ENCODE measurements at places on chromosomes 5 and 9. TPM values are rescaled to one million over a fixed set of nuclear protein-coding genes. Genes with fewer than 3 reads are reported as not detected.
A peak's percentile ranks its signal among the peaks of the same experiment; 100 is the strongest.

DNA sequence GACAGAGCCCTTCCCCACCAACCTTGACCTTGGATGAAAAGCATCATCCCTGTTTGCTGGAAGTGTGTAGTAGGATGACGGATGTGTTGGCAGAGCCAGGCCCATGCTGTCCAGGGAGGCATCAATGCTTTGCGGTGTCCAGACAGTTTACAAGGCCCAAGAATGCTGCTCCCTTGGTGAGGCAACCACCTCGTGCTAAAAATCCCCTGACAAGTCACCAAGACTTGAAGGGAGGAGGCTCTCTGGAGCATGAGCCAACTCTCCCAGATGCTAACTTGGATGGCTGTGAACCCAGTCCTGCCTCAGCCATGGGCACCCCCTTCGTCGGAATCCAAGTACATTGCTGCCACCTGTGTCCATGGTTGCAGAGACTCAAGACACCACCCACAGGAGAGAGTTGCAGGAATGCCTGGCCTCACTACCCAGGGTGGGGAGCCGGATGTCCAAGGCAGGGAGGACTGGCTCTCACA lies 9.5 kb upstream of the NKD2 start:
- no peaks in the 10 kb centered on the region for H3K36me3 ChIP-seq
- H3K4me3 ChIP-seq: no peak overlapping the region
- peaks cover 10% of the 10 kb centered on the region for H3K27me3 ChIP-seq
- no peak for DNase-seq
- H3K4me1 ChIP-seq: no peaks in the 10 kb centered on the region

DNA sequence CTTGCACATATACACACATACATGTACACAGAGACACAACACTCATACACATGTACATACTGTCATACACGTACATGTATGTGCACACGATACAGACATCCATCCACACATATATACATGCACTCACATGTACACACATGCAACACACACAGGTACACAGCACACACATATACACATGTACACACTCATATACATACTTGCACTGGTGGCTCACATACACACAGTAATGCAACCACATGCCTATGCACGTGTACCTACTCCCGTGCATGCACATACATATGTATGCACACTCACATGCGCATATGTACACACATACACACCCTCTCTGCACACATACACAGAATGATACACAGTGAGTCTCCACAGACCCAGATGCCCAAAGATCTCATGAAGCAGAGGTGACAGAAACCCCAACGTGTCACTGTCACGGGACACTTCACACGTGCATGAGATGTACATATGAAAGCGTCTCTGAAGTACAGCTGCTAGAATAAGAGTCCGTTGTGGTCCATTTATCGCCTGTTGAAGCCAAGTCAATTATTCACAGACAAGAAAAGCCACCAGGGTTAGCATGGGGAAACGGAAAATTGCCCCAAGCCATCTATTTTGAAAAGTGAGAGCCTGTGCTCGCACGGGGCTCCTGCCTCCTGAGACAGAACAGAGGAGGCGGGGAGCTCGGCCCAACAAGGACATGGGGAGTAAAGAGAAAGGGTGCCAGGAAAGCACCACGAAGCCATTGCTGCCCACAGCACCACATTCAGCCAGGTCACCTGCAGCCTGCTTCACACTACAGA lies 24.9 kb downstream of the LPCAT1 start:
- H3K27ac ChIP-seq: no peak overlapping the region
- H3K36me3 ChIP-seq: peaks cover 15% of the 10 kb centered on the region
- no peaks in the 10 kb centered on the region for H3K4me1 ChIP-seq
- no peaks in the 10 kb centered on the region for H3K27me3 ChIP-seq
- H3K4me3 ChIP-seq: no peak overlapping the region

GRCh38 chr5:75465480-75465879 lies 45.9 kb downstream of the CERT1 start:
- no peak overlapping the region for H3K27ac ChIP-seq
- no peaks in the 10 kb centered on the region for H3K27me3 ChIP-seq
- no peak overlapping the region for H3K4me3 ChIP-seq
- no peaks in the 10 kb centered on the region for H3K36me3 ChIP-seq
- DNase-seq: peak; percentile 17

GRCh38 chr5:1853531-1853930 lies 29.2 kb downstream of the IRX4 start:
- H3K4me3 ChIP-seq: no peak overlapping the region
- no peaks in the 10 kb centered on the region for H3K4me1 ChIP-seq
- no peaks in the 10 kb centered on the region for H3K36me3 ChIP-seq
- no peak overlapping the region for H3K27ac ChIP-seq
- no peak for DNase-seq
- H3K27me3 ChIP-seq: peaks cover 21% of the 10 kb centered on the region

GRCh38 chr5:158010831-158011230 lies 151.9 kb upstream of the CLINT1 start:
- no peaks in the 10 kb centered on the region for H3K36me3 ChIP-seq
- no peak overlapping the region for H3K4me3 ChIP-seq
- no peak for DNase-seq
- no peaks in the 10 kb centered on the region for H3K4me1 ChIP-seq

DNA sequence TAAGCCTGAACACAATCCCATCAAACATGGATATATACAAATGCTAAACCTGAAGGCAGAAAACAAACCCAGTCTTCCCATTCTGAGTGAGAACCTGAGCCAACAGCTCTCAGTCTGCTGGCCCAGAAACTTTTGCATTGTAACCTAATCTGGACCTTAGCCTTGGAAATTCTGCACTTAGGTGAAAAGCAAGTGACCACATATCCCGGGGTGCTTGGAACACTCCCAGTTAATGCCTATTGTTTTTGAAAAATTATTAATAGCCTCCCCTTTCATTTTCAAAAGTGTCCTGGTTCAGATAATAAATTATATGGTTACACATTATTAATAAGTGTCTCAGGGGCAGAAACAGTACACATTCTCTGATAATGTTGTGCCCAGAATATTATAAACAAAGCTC lies 228.3 kb upstream of the TARS1 start:
- no peak overlapping the region for H3K4me3 ChIP-seq
- no peaks in the 10 kb centered on the region for H3K36me3 ChIP-seq
- H3K4me1 ChIP-seq: no peaks in the 10 kb centered on the region
- no peaks in the 10 kb centered on the region for H3K27me3 ChIP-seq
- no peak overlapping the region for H3K27ac ChIP-seq

- H3K27ac ChIP-seq: no peak overlapping the region
- no peaks in the 10 kb centered on the region for H3K27me3 ChIP-seq
- H3K4me3 ChIP-seq: no peak overlapping the region
- no peaks in the 10 kb centered on the region for H3K36me3 ChIP-seq
- DNase-seq: peak; percentile 38
- no peaks in the 10 kb centered on the region for H3K4me1 ChIP-seq
Observed at GRCh38 chr9:15965246-15965745, 412.5 kb downstream of the CCDC171 start.

DNA sequence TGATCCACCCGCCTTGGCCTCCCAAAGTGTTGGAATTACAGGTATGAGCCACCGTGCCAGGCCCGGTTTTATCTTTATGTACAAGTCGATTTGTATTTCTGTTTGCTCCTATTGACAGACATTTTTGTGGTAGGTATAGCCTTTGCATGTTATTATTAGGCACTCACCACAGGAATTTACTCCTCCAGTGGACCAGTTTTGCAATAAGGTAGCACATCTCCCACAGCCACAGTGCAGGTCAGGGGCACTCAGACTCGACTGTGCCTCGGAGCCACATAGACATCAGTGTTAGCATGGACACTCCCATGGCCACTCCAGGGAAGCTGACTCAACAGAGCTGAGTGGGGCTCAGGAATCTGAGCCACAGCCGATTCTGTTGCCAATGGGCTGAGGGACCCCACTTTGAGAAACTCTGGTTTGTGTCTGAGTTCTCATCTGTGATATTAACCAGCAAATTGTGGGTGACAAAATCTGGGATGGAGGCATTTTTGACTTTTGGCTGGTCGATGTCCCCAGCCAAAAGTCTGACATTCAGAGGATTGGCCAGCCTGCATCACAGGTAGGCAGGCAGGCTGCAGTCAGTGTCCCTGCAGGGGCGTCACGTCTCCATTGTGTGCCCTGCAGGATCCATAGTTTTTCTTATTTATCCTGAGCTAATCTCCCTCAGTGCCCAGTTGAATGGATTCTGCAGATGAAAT lies 15.0 kb upstream of the SHB start:
- no peaks in the 10 kb centered on the region for H3K36me3 ChIP-seq
- no peak overlapping the region for H3K27ac ChIP-seq
- H3K4me1 ChIP-seq: no peaks in the 10 kb centered on the region

GRCh38 chr9:61671276-61671973 lies 481.6 kb downstream of the SPATA31A7 start:
- H3K4me1 ChIP-seq: no peaks in the 10 kb centered on the region
- H3K4me3 ChIP-seq: no peak overlapping the region
- DNase-seq: no peak
- no peaks in the 10 kb centered on the region for H3K27me3 ChIP-seq
- H3K27ac ChIP-seq: no peak overlapping the region
- no peaks in the 10 kb centered on the region for H3K36me3 ChIP-seq

DNA sequence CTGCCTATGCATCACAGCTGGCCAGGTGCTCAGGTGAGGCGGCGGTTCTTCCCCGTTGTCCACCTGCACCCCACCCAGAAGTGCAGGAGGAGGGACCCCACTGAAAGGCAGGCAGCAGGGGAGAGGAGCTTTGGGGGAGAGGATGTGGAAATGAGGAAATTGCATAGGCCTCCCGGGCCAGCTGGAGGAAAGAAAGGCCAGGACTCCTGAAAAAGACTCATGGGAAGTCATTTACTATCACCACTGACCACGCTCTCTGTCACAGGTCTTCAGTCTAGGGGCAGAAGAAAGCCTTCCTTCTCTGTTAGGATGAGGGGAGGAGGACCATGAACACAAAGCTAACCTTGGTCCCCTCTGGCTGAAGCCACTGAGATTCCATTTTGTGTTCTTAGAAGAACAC lies 28.1 kb downstream of the KCNMB1 start:
- no peak for DNase-seq
- no peaks in the 10 kb centered on the region for H3K4me1 ChIP-seq
- H3K27me3 ChIP-seq: no peaks in the 10 kb centered on the region
- H3K36me3 ChIP-seq: no peaks in the 10 kb centered on the region
- no peak overlapping the region for H3K4me3 ChIP-seq

DNA sequence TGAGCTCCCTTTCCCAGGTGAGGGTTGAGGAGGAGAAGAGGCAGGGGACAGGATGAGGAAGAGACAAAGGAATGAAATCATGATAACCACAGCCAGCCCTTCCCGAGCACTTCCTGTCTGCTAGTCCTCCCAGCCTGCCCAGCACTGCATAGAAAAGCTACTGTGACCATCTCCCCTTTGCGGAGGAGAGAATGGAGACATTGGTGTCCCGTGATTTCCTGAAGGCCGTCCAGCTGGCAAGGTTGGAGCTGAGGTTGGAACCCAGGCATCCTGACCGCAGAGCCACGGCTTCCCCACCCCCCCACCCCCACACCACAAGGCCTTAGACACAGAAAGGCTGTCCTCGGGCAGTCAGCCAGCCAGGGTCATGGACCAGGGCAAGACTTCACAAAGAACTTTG lies 131.1 kb upstream of the ICE1 start:
- H3K27me3 ChIP-seq: no peaks in the 10 kb centered on the region
- no peak for DNase-seq
- H3K36me3 ChIP-seq: no peaks in the 10 kb centered on the region
- no peaks in the 10 kb centered on the region for H3K4me1 ChIP-seq
- no peak overlapping the region for H3K4me3 ChIP-seq
- no peak overlapping the region for H3K27ac ChIP-seq

DNA sequence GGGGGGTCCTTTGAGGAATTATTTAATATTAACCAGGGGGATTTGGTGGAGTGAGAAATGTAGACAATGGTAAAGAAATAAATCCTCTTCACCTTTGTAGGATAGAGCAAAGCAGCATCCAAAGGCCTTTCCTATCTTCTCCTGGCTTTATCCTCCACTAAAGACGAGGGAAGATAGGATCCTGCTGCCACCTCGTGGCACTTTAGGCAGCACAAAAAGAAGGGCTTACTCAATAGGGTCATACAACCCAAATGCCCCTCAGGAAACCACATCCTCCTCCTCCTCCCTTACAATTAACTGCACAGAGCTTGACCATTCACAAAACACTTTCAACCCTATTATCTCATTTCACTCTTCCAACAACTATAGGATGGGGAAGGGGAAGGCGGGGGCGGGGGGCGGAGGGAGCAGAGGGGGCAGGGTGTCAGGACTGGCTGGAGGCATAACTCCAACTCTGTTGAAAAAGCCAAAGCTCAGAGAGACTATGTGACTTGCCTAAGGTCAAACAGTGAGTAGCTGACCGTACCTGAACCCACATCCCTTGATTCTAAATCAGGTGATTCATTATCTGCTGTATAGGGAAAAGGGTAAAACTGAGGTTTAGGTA lies 45.4 kb upstream of the MYOT start:
- H3K4me3 ChIP-seq: no peak overlapping the region
- DNase-seq: peak; percentile 47
- no peaks in the 10 kb centered on the region for H3K36me3 ChIP-seq

DNA sequence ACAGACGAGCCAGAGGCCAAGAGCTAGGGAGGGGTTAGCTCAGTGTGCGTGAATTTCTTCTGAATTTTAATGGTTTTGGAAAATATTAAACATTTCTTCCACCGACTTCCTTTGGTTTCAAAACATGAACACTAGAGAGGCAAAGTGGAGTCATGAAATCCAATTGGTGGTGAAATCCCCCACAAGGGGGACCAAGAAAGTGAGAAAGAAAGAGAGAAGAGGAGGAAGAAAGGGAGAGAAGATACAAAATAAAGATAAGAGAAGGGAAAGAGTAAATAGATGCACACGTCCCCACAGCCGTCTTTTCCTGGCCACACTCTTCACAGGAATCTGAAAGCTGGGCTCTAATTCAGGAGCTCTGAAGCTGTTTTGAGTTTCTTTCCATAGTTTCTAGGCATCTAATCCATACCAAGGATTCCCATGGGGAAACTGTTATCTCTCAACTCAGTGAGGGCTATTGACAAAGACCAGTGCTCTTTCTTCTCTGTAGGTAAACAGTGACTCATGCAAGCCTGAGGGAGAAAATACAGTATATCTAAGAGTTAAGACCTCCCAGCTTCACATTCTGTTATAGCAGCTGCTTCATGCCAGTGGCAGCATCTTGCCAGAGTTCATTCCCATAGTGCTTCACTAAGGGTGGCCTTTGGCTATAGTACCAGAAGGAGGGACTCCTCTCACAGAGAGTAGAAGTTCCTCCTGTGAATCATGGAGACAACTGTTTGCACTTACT lies 115.8 kb upstream of the LIFR start:
- no peaks in the 10 kb centered on the region for H3K4me1 ChIP-seq
- no peaks in the 10 kb centered on the region for H3K27me3 ChIP-seq
- peak; percentile 56 for DNase-seq

- H3K36me3 ChIP-seq: peaks cover 9% of the 10 kb centered on the region
- H3K27ac ChIP-seq: peak overlapping the region; percentile 92
- peaks cover 39% of the 10 kb centered on the region for H3K4me1 ChIP-seq
- H3K4me3 ChIP-seq: no peak overlapping the region
Observed at GRCh38 chr5:368183-369084, 46.9 kb downstream of the AHRR start.

The FRMPD1 gene
- total RNA-seq: not detected

The KCNV2 gene
- not detected for total RNA-seq

The RGS14 gene
- total RNA-seq: 4.1 TPM

The PTAR1 gene
- 74.5 TPM for total RNA-seq

The ACOT12 gene
- 2.0 TPM for total RNA-seq

The PCDH1 gene
- 2.3 TPM for total RNA-seq

The OBP2B gene
- not detected for total RNA-seq

The ANKRD34B gene
- not detected for total RNA-seq
